ENCODE measurements at places on chromosomes 3 and 15.
A peak's percentile ranks its signal among the peaks of the same experiment; 100 is the strongest.

- no peak for DNase-seq
Measured at GRCh38 chr3:52469001-52469400, 13.6 kb downstream of the NISCH start.

- no peak for DNase-seq
Measured at GRCh38 chr3:82561784-82562183, 800.3 kb upstream of the GBE1 start.

DNA sequence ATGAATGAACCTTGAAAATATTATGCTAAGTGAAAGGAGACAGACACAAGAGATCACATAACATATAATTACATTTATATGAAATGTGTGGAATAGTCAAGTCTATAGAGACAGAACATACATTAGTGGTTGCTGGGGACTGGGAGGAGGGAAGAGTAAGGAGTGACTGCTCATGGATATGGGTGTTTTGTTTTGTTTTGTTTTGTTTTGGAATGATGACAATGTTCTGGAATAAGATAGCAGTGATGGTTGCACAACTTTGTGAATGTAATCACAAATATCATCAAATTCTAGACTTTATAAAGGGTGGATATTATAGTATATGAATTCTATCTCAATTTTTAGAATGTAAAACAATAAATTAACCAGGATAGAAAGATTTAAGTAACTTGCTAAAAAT, 57.4 kb upstream of the PHLDB2 start:
- DNase-seq = no peak

GRCh38 chr15:94443186-94443585, 211.8 kb downstream of the MCTP2 start:
- DNase-seq = no peak

GRCh38 chr15:100393008-100393407, 51.2 kb upstream of the ADAMTS17 start:
- no peak for DNase-seq

GRCh38 chr3:111106993-111107661, 35.5 kb downstream of the NECTIN3 start:
- DNase-seq = no peak

- no peak for DNase-seq
Measured at GRCh38 chr3:73292220-73292619, 230.8 kb downstream of the EBLN2 start.

- DNase-seq = no peak
Measured at GRCh38 chr3:97927704-97928103, 44.5 kb downstream of the RIOX2 start.

DNA sequence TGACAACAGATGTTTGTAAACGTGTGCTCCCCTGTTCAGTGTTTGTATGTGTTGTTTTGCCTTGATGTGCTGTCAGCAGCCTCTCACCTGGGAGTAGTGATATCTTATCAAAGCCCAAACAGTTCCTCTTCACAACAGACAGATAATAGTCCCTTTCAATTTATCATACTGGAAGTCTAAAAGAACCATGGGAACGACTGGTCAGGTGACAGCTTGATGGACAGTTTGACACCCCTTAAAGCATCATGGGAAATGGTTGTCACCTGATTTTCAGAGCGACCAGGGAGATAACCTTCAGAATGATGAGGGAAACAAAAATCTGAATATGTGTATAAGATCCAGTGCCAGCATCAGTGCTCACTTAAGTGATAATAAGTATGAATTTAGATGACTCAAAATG, 146.3 kb upstream of the SOX2 start:
- no peak for DNase-seq

- no peak for DNase-seq
Measured at GRCh38 chr15:28078191-28078719, 20.9 kb downstream of the OCA2 start.

DNA sequence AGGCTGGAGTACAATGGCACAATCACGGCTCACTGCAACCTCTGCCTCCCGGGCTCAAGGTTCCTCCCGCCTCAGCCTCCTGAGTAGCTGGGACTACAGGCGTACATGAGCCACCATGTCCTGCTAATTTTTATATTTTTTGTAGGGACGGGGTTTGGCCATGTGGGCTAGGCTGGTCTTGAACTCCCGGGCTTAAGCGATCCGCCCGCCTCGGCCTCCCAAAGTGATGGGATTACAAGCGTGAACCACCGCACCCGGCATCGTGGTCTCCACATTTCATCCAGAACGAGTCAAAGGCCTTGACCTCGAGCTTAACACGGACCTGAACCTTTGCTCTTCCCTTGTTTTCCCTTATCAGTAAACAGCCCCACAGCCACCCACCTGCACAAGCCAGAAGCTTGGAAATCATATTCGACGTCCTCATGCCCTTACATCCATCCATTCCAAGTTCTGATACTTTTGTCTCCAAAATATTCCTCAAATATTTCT, 1.4 kb upstream of the PTPN23 start:
- no peak for DNase-seq

DNA sequence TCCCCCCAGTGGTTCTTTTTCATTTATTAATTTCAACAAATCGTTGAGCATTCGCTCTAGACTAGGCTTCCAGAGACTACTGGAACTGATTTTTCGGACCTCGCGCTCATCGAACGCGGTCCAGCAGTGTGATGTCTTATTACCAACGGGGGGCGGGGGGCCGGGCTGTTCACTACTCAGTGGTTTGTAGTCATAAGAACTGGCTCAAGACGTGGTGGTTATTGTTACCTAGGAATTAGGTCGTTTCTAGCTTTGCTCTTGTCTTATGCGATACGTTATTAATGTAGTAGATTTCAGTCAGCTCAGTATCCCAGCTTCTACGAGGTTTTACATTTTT, 858 bp downstream of the RBM5 start:
- no peak for DNase-seq

- no peak for DNase-seq
Measured at GRCh38 chr15:80752204-80752603, 27.0 kb upstream of the CEMIP start.

- DNase-seq = no peak
Measured at GRCh38 chr3:123783050-123783689, 101.0 kb downstream of the MYLK start.

DNA sequence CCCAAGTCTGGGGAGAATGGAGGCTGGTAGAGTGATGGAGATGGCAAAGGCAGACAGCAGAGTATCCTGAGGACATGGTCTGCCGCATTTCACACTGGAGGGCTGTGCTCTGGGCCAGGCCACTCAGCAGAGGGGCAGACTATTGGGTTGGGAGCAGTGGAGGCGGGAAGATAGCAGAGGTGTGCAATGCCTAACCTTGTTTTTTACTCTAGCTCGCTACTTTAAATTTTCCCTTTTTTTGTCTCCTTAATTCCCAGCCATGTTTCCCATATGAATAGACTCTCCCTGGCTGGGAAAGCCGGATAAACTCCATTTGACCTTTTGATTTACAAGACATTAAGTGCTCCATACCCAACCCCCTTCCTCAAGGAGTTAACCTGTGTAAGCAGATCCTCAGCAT, 33.5 kb upstream of the ST6GAL1 start:
- no peak for DNase-seq

- no peak for DNase-seq
Measured at GRCh38 chr3:139128803-139129202, 84.1 kb upstream of the PRR23C start.

- DNase-seq = no peak
Measured at GRCh38 chr15:50116477-50116876, 2.6 kb downstream of the ATP8B4 start.

DNA sequence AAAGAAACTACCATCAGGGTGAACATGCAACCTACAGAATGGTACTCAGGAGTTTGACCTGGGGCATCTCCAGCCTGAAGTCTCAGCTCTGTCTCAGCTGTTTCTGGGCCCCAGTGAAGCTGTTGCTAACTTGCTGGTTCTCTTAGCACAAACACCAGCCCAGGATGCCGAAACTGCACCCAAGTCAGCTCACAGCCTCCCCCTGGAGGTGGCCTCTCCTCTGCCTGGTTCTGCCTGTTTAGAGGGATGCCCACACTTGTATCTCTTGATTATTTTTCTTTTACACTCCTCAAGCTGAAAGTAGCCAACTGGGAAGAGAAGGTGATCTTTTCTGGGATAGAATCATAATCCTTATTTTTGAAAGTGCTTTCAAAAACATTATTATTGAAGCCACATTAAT, 289.0 kb upstream of the RASGRP1 start:
- no peak for DNase-seq

DNA sequence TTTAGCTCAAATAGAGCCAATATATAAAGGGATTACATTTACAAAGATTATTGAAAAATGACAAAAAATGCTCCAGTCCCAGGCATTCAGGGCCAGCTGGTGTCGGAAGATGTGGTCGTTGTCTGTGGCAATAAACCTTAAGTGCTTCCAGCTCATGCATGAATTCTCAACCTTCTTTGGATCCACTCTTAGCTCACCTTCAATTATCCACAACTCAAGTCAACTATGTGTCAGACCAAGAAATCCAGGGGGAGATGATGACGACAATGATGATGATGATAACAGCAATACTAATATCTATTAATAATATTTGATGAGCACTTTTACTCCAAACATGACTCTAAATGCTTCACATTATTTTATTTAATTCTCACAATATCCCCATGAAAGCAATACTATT, 53.6 kb upstream of the PXYLP1 start:
- DNase-seq = no peak

DNA sequence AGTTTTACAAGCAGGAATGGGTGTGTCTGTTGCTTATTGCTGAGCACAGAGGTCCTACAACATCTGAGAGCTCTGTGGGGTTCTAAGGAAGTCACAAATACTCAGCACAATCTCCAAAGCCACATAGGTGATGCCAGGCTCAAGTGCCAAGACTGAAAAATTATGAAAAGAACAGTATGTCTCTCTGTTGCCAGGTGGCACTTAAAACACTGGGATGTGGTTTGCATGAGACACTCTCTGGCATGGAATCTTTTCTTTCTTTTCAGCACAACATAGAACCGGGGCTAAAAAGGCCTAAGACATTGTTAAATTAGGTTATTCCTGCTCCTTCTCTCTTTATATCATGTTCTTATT, 127.3 kb upstream of the PRICKLE2 start:
- no peak for DNase-seq

DNA sequence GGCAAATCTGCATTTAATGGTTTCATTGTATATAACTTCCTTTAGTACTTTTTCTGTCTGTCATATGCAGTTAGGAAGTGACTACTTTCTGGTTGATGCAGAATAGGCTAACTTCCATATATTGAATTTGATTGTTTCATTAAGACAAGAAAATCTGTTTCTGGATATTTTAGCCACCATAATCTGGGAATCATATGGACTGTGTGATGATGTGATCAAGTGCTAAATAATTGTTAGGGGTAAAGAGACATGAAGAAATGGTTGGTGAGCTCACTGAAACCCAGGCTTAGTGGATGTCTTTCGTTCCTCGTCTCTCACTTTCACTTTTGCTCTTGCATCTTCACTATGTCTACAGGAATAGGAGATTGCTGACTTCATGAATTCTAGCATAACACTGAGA, 3.5 kb upstream of the MNS1 start:
- DNase-seq = no peak

- DNase-seq = no peak
Measured at GRCh38 chr3:135992072-135992471, 26.5 kb downstream of the PPP2R3A start.

DNA sequence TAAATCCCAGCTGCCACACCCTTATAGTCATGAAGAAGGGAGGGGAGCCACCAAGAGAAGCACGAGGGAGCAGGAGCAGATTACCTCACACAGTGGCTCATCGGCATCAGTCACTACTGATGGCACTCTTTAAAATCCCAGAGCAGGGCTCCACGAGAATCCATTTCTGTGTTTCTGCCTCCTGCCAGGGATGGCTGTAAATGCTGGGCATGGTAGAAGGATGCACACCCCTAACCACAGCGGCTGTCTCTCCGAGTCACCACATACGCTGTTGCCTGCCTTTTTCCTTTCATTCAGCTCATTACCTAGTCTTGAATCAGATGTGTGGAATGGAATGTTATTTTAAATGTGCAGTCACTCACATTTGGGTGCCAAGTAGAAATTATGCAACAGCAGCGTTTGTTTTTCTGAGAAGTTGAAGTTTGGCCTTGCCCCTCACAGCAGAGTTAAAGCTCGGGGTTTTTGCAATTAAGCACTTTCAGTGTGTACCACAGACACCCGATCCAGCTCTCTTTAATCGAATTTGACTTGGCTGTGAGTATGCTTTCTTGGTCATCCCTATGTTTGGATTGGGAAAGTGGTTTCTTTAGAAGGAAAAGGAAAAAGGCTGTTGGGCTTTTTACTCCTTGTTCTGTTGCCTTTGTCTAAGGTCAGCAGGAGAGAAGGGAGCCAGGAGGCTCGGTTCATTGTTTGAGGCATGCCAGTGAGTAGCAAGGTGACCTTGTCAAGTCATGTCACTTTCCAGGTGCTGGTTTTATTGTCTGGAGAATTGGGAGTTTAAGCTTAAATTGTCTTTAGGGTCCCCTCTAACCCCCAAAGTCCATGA, 284.2 kb upstream of the TPM1 start:
- DNase-seq = peak; percentile 44
